GM06990 (cell line): ENCODE measurements at places on chromosomes 11 and 22.

DNA sequence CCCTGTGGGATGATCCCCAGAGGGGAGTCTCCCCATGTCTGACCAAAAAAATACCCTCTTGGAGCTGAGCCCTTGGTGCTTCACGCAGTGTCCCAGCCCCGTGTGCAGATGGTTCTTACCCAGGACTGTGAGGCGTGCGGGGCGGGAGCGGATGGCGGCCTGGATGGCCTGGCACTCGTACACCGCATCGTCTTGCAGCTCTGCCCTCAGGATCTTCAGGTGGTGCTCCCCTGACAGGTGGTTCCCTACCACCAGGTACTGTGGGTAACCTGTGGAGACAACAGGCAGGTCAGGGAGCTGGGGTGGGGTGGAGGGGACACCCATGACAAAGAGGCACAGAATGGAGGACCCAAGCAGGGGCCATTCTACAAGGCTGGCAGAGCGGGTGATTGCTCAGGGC lies 165.7 kb downstream of the ST3GAL4 start:
- DNase-seq: no peak

GRCh38 chr22:49948958-49949913 lies 11.3 kb upstream of the PIM3 start:
- DNase-seq: no peak

DNA sequence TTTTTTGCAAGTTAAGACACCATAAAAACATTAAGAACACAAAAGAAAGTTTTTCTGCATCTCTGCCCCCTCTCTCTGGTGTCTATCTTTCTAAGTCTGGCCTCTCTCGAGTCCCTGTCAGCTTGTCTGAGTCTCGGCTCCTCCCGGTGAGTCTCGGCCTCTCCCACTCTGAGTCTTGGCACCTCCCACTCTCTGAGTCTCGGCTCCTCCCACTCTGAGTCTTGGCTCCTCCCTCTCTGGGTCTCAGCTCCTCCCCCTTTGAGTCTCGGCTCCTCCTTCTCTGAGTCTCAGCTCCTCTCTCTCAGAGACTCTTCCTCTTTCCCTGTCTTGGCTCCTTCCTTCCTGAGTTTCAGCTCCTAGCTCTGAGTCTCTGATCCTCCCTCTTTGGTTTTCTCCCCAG lies 72.5 kb upstream of the AMPD3 start:
- no peak for DNase-seq

- DNase-seq: no peak
Measured at GRCh38 chr11:3955299-3955665, 99.8 kb downstream of the STIM1 start.

DNA sequence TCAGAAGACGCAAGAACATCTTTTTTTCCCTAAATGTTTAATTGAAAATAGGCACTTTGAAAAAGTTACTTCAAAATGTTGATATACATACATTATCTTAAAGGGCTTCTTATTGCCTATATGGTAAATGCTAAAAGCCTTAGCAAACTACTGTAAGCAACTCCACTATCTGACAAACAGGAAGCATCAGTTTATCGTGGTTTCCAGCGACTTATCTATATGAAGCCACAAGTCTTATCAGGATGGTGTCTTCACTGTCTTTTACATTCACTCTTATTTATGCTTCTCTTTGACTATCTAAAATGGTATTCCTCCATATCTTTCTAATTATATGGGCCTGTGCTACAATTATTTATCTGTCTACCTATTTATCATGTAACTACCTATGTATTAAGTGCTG lies 2091.9 kb downstream of the LRRC4C start:
- DNase-seq: no peak

GRCh38 chr11:133747409-133747808 lies 97.9 kb downstream of the SPATA19 start:
- DNase-seq: no peak

GRCh38 chr11:61364012-61364675 lies 2.0 kb downstream of the TMEM138 start:
- DNase-seq: no peak

DNA sequence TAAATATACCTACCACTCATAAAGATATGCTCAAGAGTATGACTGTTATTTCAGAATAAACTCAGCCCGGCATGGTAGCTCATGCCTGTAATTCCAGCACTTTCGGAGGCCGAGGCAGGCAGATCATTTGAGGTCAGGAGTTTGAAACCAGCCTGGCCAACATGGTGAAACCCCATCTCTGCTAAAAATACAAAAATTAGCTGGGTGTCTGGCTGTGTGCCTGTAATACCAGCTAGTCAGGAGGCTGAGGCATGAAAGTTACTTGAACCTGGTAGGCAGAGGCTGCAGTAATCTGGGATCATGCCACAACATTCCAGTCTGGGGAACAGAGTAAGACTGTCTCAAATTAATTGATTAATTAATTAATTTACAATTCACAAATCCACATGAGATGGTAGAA lies 208.2 kb upstream of the PDGFD start:
- DNase-seq: no peak

GRCh38 chr11:44286268-44286880 lies 23.6 kb downstream of the ALX4 start:
- no peak for DNase-seq

DNA sequence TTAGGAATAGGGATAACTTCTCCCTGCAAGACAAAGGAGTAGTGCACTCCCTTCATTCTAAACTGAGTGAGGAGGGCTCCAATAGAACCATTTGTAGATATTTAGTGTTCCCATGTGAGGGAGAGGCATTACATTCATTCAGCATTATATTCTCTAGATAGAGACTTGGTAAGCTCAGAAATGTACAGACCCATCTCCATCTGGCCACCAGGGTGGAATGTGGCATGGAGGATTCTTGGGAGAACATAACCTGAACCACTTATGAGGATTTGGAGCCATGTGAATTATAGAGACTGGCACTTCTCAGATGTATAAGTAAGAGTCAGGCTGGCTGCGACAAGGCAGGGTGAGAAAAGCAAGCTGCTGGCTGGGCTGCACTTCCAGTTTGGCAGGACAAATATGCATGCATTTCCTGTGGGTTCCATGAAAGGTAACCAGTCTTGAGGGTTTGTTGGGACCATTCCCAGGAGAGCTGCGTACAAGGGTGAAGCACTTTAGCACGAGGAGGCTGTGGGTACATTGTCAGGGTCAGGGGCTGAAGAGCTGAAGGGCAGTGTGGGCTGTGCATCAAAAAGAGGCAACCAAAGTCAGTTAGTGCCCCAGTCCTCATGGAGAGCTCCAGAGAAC lies 9.2 kb downstream of the RRP8 start:
- no peak for DNase-seq

DNA sequence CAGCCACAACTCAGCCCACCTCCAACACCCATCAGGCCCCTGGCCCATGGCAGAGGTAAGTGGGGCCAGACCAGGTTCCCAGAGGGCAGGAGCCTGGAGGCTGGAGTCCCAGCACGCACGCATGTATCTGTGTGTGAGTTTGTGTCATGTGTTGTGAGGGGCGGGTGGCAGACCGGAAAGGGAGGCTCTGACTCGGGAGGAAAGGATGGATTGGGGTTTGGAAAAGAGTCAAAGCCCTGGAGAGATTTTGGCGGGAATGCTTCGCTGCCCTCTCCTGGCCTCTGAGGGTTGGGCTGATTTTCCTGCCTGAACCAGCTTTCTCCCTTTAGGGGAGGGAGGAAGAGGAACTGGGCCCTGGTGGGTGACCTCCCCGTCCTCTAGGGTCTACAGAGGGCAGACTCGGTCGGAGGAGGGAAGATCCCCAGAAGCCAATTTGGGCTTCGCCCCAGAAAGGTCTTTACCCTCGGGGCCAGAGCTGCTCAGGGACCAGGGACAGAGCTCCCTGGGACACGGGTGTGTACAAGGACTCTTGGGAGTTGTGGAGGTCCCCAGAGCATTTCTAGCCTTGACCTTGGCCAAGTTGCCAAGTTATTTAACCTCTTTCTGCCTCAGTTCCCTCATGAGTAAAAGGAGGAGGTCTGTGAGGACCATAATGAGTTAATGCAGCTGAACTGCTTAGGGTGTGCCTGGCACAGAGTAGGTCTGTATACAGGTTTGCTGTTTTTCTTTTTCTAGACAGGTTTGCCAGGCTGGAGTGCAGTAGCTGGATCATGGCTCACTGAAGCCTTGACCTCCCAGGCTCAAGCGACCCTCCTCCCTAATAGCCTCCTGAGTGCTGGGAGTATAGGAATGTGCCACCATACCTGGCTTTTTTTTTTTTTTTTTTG lies 6.9 kb downstream of the C11orf68 start:
- no peak for DNase-seq

GRCh38 chr11:12319461-12319951 lies 57.9 kb upstream of the PARVA start:
- DNase-seq: no peak

DNA sequence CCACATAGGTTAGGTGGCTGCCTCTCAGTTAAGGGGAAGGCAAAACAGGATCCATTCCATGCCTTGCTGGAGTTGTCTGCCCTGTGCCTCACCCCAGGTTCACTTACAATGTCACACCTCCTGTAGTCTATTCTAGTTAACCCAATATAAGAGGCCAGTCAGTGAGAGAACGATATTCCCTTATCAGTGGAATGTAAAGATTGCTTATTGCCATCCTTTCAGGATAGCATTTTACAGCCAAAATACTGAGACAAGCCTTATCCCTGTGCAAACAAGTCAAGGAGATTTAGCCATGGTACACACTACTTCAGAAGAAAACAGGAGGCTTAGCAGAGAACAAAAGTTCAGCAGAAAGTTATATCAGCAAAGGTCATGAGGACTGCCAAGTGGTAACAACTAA lies 5.5 kb downstream of the CYP2R1 start:
- DNase-seq: no peak

GRCh38 chr22:19387575-19387974 lies 44.0 kb downstream of the HIRA start:
- DNase-seq: no peak

- DNase-seq: peak; percentile 68
Measured at GRCh38 chr11:100910808-100911207, 218.8 kb downstream of the PGR start.

- DNase-seq: no peak
Measured at GRCh38 chr22:20109411-20110358, 6.2 kb upstream of the RANBP1 start.

- no peak for DNase-seq
Measured at GRCh38 chr22:42114721-42115120, 15.9 kb downstream of the CYP2D6 start.

- no peak for DNase-seq
Measured at GRCh38 chr11:22780952-22781593, 48.5 kb downstream of the SVIP start.

GRCh38 chr11:121887976-121888557 lies 227.9 kb downstream of the BLID start:
- DNase-seq: no peak

DNA sequence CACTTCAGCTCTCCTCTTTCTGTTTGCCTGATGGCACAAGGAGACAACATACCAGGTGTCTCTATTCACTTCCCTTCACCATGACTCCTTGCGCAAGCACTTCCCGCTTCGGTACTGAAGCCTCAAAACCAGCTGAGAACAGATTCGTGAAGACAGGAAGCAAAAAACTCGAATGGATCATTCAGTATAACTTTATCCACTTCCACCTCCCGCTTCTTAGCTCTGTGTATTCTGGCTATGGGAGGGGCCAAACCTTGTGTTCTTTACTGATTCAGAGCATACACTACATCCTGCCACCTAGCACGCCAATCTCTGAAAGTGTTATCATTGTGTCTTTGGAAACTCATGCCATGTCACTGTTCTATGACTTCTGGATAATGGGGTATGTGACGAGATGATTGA lies 62.2 kb upstream of the ADA2 start:
- DNase-seq: no peak

GRCh38 chr11:108891143-108891542 lies 226.3 kb downstream of the DDX10 start:
- DNase-seq: no peak

DNA sequence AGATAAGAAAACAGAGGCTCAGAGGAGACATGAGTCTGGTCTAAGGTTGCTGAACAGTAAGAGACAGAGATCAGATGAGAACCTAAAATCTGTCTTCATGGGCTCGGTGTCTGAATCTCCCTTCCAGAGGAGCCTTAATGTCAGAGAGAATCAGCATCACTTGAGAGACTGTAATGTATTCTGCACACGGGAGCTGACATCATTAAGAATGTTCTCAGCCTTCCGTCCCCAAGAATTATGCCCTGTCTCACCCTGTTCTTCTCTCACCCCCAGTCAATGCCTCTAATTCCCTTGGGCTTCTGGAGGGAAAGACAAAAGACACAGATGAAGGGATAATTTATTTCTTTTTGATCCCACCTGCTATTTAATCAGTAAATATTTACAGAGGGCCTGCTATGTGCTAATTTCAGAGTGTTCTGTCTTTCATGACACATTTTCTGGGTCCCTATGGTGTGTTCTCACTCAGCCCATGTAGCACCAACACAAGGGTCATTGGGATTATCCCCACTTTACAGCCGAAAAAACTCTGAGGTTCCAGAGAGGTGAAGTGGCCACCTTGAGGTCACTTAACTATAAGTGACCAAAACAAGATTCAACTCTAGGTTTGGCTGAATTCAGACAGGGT lies 61.8 kb downstream of the CD82 start:
- no peak for DNase-seq
